B cell (primary cell): ENCODE measurements at places on chromosomes 3 and 15.

DNA sequence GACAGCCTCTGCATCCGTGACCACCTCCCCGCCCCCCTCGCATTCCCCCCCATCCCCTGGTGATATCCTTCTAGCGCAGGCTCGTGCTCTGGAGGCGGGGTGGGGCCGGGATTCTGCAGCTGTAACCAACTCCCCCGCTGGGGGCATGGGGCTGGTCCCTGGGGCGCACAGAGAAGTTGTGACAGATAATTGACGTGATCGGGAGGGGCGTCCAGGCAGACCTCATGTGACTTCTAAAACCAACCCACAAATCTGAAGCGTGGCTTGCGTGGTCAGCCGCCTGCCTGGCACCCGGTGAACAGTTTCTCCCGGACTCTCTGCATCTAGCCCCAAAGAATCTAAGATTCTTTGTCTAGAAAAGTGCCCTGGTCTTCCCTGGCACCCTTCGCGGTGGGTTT, 100.6 kb upstream of the IGF1R start:
- DNase-seq = no peak

GRCh38 chr3:7760718-7761117, 740.9 kb upstream of the LMCD1 start:
- no peak for DNase-seq

DNA sequence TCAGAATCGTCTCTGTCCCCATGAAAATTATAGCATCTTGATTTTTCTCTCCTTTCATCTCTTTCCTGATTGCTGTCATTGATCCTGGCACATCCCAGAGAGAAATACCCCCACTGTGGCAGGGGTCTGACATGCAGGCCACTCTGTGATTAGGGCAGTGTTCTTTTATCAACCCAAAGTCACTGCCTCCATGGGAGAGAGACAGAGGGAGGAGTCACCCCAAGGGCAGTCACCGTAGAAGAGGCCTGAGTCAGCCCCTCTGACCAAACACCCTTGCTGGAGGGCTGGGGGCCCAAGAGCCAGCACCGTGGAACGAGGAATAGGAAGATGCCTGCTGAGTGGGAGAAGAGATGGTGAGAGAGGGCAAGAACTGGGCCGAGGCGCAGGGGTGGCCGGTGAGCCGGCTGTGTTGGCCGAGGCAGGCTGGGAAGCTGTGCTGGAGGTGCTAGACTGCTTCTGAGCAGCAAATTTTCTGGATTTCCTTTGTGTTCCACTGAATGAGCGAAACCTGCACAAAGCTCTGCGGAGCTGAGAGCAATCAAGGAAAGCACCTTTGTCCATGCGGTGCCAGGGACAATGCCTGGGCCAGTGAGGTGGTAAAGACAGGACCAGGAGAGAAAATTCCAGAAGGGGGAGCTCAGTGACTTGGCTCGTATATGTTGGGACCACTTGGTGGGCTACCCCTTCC, 103.8 kb downstream of the ADCY5 start:
- DNase-seq = no peak

DNA sequence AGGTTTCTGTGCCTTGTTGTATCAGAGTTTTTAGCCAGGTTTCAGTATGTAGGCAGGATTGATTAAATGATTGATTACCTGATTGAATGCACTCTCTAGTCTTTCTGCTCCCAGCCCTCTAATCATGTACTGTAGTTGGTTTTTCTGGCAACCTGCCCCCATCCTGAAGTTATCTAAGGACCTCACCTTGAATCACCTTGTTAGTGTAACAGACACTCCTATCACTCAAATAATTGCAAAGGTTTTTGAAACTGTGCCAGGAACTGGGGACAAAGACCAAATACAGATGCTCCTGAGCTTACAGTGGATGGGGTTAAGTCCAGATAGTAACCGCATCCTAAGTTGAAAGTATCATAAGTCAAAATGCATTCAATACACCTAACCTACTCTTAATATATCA, 141.5 kb upstream of the EIF1B start:
- DNase-seq = no peak

- DNase-seq = peak; percentile 30
Observed at GRCh38 chr3:151351219-151351618, 21.9 kb upstream of the P2RY13 start.

GRCh38 chr3:39752019-39752637, 57.3 kb upstream of the MYRIP start:
- no peak for DNase-seq

DNA sequence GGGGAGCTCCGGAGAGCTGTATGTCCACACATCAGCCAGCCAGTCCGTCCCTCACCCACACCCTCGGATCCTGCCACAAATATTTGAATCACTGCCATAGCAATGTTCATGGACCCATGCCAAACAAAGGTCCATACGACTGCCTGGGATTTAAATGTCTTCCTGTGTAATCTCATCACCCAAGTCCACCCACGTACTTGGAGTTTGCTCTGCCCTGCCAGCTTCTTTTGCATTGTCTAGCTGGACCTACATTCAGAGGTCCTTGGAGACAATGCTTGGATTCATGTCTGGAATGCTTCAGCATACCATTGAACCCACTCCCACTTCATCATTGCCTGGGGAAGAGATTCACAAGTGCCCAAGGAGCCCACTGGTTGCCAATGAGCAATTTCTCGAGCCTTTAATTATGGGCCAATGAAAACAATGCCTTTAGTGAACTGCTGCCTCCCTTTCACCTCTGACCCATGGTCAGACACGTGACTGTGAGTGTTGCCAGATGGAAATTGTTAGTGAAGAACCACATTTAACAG, 90.4 kb upstream of the PHLDB2 start:
- no peak for DNase-seq

- no peak for DNase-seq
Observed at GRCh38 chr3:135760581-135760980, 204.9 kb upstream of the PPP2R3A start.

GRCh38 chr3:195188426-195188927, 82.5 kb downstream of the XXYLT1 start:
- no peak for DNase-seq

GRCh38 chr15:59194639-59195325, 11.9 kb upstream of the LDHAL6B start:
- DNase-seq = no peak

DNA sequence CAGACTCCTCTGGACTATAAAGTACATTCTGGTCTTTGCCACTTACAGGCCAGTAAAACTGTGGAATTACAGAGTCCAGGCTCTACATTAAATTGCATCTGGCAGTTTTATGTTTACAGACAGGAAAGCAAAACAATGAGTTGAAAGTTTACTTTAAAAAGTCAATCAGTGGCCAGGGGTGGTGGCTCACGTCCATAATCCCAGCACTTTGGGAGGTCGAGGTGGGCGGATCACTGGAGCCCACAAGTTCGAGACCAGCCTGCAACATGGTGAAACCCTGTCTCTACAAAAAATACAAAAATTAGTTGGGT, 53.8 kb downstream of the TM4SF4 start:
- DNase-seq = no peak

DNA sequence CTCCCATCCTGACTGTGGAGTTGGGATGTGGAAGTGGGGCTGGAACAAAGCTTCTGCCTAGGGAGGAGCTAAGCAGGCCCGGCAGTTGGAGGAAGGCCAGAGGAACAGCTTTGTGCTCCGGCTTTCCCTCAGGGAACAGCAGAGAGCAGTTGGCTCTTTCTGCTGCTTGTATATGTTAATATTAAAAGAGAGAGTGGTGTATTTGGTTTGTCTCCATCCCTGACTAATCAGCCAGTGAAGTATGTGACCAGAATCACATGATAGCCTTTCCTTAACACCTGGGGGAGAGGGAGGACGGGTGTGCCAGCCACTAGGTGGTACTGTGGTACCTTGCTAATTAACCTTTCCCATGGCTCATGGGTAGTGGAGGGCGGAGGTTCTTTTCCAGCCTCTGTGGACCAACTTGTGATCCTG, 10.0 kb downstream of the EIF2B5 start:
- peak; percentile 61 for DNase-seq

- no peak for DNase-seq
Observed at GRCh38 chr15:70687482-70687881, 75.9 kb downstream of the UACA start.

DNA sequence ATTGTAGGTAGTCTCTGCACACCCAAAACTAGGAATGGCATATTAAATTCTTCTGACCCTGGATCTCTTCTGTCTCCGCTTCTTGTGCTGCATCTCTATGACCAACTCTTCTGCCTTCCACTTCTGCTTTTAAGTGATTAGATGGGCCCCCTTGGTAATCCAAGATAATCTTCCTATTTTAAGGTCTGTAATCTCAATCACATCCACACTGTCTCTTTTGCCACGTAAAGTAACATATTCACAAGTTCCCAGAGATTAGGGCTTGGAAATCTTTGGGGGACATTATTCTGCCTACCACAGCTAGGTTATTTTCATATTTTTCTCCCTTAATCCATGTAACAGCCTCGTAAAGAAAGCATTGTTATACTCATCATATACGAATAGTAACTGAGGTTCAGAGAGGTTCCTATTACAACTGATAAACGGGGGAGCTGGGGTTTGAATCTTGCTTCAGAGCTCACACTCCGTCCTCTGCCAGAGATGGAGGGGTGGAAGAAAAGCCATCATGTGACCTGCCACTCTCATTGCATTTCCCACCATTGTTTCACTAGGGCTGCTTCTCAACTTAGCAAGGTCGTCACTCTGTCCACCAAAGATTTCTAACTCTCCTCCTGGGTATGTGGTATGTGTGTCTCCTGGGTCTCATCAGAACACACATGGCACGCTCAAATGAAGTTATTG, 6.6 kb upstream of the CD47 start:
- DNase-seq = no peak

GRCh38 chr3:44289882-44290462, 48.3 kb downstream of the TOPAZ1 start:
- no peak for DNase-seq

DNA sequence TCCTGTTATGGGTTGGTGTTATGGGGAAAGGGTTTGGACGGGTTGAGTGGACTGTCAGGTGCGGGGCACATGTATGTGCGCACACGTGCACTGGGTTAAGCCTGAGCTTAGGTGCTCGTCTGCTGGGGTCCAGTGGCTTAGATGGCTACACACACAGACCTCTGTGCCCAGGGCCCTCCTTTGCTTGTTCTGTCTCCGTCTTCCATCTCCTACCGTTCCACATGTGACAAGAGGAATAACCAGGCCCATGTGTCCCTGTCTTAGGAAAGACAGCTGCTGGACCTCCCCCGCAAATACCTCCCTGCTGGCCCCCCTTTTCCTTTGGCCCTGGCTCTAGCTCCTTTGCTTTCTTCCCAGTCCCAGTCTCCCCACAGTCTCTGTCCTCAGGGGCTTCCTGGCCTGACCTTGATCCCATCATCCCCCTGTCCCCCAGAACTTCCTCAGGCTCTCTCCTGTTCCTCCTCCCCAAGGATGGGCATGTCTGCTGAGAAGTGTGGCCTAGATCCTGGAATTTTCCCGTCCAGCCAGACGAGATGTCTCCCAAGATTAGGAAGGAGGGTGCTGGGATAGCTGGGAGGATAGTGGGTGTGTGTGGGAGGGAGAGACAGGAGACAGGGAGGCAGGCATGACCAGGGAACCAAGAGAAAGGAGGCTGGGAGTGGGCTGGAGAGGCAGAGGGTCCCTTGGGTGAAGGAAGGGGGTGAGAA, 797 bp upstream of the THPO start:
- no peak for DNase-seq

- DNase-seq = no peak
Observed at GRCh38 chr3:123303976-123304560, 102.3 kb downstream of the SEC22A start.

- no peak for DNase-seq
Observed at GRCh38 chr15:78313383-78313782, 14.0 kb upstream of the SKIC8 start.

GRCh38 chr3:30711151-30711550, 104.8 kb downstream of the TGFBR2 start:
- DNase-seq = no peak

- DNase-seq = no peak
Observed at GRCh38 chr15:37524601-37525000, 409.8 kb upstream of the TMCO5A start.

DNA sequence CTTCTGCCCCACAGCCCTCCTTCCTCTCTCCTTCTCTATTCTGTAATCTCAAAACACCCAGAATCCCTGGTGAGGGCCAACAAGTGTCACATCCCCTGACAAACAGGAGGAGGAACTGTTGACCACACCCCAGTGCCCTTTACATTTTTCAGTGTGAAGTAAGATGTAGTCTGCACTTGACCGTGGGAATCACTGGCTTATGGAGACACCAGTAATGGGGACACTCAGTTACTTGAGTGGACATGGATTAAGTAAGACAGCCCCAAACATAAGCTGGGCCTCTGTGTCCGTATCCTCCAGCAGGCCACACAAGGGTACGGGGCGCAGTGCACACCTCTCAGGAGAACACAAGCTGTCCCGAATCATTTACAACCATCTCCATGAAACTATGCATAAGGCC, 28.4 kb upstream of the LIMD1 start:
- DNase-seq = no peak

GRCh38 chr3:107404727-107405469, 27.7 kb downstream of the CCDC54 start:
- no peak for DNase-seq

- DNase-seq = no peak
Observed at GRCh38 chr3:40178012-40178594, 131.4 kb upstream of the EIF1B start.

DNA sequence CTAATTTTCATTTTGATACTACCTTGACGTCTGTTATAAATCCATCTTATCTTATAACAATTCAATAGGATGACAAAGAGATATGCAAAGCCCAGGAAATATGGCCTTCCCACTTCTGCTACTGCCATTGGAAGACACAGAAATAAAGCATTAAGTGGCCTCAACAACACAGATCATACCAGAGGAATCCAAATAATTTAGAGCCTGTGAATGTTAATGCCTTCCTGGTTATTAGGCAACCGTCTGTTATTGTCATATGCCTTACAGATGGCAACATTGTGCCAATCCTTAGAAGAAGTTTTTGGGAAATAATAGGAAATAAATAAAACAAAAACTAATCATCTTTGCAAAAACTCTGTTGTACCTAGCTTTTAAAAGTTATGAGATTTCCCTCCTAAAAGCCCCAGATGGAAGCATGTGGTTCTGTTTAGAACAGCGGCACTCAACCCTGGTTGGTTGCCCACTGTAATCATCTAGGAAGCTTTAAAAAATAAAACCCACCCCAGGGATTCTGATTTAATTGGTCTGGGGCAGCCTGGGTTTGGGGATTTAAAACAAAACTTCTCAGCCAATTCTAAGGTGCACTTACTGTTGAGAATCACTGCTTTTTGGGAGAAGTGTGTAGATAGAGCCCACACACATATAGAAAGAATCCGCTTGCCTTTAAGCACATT, 704.8 kb upstream of the CFAP20DC start:
- DNase-seq = no peak

DNA sequence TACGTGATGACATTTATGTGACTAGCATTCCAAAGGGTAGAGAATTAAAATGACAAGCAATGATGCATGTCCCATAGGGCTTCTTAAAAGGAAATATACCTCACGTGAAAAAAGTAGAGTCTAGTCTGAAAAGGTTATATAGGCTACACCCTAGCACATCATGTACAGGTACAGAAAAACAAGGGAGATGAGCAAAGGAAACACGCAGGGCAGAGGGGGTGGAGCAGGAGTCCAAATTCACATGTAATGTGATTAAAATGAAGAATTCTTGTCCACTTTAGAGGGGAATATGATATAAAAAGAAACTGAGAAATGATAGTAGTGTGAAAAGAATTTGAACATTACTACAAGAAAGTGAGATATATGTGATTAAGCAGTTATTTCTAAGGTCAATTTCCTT, 59.4 kb downstream of the HACD2 start:
- no peak for DNase-seq

GRCh38 chr3:49454898-49455681, 15.0 kb upstream of the DAG1 start:
- no peak for DNase-seq
